ENCODE measurements at places on chromosomes 2 and 18.
A peak's percentile ranks its signal among the peaks of the same experiment; 100 is the strongest.

DNA sequence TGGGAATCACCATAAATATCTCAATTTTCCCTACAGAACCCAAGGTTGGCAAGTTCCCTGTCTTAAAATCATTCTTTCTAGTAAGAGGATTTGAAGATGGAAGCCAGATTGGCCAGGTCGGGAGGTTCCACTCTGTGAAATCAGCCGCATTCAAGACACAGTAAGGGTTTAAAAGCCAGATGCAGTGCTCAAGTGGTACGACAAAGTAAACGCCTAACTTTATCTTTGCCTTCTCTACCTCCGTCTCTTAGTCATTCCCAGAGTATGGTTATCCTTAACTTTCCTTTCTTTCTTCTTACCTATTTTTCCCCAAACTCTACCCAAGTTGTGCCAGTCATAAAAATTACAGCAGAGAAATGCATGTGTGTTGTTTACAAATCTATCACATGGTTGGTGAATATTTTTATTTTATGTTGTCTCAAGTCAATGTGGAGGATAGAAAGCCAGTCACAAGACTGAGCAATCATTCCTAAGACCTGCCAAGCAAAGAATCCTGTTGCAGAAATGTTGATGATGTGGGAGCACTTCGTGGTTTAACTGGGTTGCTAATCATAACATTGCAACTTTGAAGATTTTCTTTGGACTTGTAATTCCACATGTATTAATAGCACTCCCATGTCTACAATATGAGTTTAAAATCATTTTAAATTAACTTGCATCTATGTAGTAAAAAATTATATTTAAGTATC is 62.6 kb downstream of the SLC40A1 start:
- DNase-seq: no peak

DNA sequence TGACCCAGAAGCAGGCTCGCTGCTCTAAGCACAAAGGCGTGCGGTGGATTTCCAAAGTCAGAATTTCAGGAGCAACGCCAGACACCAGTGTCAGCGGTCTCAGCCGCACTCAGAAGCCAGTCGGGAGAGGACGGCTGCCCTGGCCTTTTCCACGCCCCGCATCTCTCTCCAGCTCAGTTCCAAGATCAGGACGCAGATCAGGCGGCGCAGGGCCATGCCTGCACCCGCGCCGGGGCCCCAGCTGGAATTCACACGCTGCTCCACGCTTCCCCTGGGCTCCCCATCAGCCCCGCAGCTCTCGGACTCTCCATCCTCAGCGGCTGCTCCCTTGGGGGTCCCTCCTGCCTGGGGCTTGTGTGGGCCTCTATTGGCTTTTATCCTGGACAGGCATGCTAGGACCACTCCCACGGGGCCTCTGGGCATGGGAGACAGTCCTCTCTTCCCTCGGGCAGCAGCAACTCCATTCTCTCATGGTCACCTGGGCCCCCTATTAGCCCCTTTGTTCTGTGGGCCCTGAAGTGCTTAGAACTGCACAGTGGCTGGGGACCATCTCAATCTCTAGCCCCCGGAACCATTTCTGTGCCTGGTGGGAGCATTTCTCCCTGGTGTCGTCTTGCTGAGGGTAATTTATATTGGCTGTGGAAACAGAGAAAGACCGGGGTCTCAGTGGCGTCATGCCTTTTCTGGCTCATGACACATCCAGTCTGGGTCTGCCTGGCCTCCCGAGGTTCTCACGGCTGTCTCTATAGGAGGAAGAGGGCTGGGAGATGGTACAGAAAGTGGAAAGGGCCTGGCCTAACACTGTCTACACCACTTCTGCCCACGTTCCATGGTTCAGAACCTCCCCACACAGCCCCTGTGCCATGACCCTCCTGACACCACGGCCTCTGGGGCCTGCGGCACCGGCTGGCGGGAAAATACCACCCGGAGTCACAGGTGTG is 14.9 kb upstream of the TMEM18 start:
- no peak for DNase-seq

DNA sequence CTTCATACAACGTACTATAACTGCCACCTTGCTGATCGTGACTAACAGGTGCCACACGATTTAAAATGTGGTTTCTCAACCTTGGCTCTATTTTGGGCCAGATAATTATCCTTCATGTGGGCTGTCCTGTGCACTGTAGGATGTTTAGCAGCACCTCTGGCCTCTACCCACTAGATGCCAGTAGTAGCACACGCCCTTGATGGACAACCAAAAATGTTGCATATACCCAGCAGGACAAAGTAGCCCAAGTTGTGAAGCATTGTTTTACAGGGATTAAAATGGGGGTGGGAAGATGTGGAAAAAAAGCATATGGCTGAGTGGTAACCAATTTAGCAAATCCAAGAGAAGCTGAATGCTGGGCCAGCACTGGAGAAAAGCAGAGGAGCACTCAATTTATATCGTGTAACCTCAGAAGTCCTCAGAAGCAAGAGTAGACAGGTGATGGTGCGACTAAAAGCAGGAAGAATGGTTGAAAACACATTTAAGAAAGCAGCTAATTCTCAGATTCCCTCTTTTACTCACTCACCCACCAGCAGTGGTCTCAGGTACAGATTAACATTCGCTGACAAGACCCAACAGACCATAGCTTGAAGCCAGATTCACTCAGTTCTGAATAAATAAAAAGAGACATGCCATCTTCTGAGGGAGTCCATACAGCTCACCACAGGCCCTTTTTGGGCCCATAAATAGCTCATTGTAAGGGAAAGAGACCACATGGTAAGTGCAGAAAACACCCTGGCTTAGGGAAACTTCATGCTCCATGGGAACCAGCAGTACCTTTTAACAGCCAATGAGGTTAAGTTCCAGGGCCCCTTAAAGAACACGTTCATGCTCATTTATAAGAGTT is 50.6 kb downstream of the RAPH1 start:
- DNase-seq: peak; percentile 51

DNA sequence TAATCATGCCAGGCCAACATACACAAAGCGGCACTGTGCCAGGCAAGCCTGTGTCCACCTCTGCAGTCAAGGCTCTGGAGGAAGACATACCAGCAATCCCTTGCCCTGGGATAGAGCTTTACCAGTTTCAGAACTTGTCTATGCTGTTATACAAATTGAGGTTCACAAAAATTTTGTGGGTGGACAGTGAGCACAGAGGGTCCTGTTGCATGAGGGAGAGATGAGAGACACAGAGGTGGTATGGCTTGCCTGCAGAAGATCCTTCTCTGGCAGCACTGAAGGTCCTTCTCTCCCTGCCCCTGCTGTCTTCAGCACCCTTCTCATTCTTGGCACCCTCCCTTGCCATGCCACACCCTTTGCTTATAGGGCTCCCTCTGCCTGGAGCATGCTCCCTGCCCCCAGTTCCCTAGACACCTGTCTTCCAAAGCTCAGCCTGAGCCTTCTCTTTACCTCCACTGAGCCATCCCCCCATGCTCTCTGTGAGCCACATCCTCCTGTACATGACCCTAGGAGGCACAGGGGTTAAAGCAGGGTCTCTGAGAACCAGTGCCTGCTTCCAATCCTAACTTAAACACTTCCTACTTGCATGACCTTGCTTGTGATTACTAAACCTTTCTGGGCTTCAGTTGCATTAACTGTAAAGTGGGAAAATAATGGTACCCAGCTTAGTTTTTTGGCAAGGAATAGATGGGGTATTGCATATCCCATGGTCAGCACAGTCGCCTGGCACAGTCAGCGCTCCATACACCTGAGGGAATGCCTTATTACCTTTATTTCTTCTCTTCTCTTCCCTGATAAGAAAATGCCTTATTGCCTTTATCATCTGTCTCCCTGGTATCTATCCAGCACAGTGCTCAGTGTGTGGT is 857 bp downstream of the FABP1 start:
- DNase-seq: no peak

DNA sequence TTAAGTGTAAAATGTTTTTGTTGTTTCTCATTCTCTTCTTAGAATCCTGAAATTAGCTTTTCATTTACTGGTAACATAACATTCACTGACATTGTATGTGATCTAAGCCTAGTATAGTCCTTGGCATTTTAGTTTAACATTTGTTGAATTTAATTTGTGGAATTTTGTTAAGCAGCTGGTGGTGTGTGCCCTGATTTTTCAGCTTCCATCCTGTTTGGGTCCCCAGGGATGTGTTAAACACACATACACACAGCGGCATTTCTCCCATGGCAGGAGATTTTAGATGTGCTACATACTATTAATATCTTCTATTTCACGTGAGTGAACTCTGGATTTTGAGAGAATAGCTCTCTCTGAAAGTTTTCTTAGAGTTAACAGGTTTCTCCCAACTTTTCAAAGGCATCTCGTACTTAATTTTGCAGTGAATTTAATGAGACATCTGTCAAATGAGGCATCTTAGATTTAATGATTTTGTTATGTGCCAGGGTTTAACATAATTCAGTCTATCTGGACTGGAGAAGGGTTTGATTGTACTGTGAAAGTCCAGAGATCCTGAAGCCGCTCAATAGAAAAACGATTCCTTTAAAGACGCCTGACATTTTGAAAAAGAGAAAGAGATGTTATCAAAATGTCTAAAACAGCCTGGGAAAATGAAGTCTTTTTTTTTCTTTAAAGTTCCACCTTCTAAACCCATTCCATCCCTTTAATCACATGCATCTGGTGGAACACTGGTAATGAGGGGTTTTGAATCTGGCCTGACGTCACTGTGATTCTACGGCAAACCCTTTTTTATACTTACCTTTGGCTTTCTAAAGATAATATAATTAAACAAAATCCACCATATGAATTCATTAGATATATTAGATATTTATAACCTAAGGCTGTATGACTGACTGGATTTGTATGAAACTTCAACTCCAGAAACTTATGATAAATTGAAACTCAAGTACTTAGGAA is 6.8 kb downstream of the PHLPP1 start:
- DNase-seq: no peak

DNA sequence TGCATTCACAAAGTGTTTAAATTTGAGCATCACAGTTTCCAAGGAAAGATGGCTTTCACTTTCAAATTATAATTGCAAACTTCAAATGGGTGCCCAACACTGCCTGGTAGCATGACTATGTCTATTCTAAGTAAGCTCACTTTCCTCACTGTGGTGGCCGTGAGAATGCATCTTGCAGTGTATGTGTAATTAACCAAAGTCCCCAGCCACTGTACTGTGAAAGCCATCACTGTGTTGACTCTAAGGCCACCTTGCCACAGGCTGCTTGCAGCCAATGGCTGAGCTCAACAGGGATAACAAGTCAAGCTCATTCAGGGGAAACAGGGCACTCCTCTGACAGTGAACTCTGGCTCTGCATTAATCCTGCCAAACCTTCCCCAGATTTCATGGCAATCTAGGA is 43.3 kb upstream of the LGALSL start:
- DNase-seq: no peak

DNA sequence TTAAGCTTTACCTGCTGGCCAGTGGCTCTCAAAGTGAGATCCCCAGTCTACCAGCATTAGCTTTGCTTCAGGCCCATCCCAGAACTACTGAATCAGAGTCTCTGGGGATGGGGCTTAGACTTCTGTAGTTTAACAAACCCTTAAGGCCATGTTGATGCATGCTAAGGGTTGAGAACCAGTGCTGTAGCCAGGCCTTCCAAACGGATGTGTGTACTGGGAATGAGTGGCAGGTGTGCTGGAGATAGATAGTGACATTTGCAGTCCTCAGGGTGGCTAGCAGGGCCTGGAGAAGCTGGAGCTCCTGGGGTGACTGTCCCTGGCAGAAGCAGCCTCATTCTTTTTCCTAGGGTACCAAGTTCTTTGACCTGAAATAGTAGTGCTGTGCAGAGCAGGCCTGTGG is 148.5 kb downstream of the PPP1R1C start:
- DNase-seq: no peak

DNA sequence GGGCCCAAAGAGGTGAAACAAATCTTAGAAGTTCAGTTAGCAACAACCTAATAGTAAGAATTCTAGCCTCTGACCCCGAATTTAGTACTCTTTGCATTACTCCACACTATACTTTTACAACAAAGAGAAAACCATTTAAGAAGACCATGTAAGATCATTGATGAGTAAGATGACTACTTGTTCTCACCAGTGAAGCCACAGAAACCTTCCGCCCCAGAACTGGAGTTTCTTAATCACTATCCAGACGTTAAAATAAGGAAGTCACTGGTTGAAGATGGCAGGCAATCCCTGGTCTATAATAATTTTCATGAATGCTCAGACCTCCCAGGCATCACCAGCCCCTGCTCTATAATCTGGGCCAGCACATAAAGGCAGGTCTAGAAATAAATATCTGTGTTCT is 95.0 kb downstream of the TMEM163 start:
- no peak for DNase-seq

DNA sequence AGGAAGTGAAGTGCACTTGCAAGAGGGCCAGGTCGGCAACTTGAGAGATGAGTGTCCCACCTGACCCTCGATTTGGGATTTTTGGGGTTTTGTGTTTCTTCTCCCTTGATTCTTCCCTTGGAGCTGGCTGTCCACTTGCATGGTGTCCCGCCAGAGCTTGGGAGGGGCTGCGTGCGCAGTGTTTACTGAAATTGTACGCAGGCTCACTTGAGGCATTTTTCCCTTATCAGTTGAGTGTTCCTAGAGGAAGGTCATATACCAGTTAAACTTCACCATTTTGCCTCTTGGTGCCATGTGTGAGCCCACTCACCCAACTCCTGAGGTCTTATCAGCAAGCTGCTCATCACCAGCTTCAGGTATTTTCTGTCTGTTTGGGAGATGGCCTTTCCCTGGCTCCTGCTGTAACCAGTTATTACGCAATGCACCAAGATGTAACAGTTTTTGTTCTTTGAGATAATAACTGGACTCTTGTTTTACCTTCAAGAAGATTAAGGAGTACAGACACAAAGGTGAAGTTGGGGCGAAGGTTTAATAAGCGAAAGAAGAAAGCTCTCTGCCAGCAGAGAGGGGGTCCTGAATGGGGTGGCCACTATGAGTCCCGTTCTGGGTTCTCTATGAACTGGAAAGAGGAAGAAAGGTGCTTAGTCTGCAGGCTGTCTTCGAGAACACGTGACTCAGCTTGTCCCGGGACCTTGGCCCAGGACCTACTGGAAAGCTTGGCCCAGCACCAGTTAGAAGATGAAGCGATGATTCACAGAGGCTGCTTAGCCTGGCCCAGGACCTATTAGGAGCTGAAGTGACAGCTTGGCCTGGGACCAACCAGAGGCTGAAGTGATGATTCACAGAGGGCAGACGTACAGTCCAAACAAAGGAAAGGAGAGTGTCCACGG is 21.5 kb upstream of the TXNL4A start:
- peak; percentile 94 for DNase-seq

- DNase-seq: peak; percentile 43
Observed at GRCh38 chr18:47036298-47036874, 965 bp upstream of the ELOA2 start.

- no peak for DNase-seq
Observed at GRCh38 chr2:8355102-8355859, 326.6 kb upstream of the ID2 start.

DNA sequence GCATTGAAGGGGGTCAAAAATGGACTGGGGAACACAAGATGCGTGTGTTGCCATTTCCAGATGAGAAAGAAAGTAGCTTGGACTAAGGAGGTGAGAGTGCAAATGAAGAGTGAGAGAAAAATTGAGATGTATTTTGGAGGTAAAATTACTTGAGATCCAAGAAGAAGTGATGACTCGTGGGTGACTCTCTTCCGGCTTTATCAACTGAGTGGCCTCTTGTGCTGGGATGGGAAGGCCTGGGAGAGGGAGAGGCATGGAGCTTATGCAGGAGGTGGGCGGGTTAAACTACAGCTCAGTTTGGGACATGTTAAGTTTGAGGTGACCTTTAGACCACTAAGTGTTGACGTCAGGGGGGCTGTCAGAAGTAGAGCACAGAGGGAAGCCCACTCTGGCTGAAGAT is 34.9 kb downstream of the SULT1C2 start:
- DNase-seq: peak; percentile 29

GRCh38 chr18:25735459-25735858 is 355.0 kb downstream of the SS18 start:
- no peak for DNase-seq

- no peak for DNase-seq
Observed at GRCh38 chr2:64738026-64738425, 84.3 kb upstream of the SERTAD2 start.
